ENCODE measurements at places on chromosomes 6 and 20.

GRCh38 chr6:13164291-13164690 lies 164.0 kb downstream of the TBC1D7 start:
- DNase-seq = no peak

- DNase-seq = no peak
Measured at GRCh38 chr20:992801-993535, 9.1 kb downstream of the RSPO4 start.

GRCh38 chr6:107418118-107418517 lies 41.2 kb downstream of the PDSS2 start:
- DNase-seq = no peak

GRCh38 chr20:57811374-57812020 lies 101.7 kb upstream of the PMEPA1 start:
- DNase-seq = no peak

- no peak for DNase-seq
Measured at GRCh38 chr6:115747719-115748118, 313.0 kb downstream of the FRK start.

- DNase-seq = no peak
Measured at GRCh38 chr20:4435225-4435624, 286.5 kb upstream of the PRND start.

DNA sequence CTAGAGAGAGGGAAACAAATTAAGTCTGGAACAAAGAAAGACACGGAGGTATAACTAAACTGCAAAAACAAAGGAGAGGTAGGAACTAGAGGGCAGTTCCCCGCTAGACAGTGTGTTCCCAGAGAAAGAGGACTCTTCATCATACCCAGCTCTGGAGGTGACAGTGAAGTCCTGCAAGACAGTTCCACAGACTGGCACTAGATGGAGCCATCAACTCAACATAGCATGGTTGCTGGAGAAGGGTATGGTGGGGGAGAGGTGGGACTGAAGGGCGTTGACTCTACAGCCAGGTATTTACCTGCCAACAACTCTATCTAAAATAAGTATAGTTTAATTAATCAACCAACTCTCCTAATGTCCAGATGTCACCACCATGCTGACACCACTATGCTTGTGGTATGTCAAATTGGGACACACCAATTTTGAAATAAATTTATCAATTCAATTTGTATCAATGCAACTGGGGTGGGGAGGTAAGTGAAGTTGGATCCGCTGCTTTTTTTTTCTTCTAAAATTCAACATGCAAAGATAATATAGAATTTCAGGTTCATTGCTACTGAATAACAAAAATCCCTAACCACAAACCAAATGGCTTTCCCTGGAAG lies 9.7 kb downstream of the BACH2 start:
- DNase-seq = peak; percentile 70

DNA sequence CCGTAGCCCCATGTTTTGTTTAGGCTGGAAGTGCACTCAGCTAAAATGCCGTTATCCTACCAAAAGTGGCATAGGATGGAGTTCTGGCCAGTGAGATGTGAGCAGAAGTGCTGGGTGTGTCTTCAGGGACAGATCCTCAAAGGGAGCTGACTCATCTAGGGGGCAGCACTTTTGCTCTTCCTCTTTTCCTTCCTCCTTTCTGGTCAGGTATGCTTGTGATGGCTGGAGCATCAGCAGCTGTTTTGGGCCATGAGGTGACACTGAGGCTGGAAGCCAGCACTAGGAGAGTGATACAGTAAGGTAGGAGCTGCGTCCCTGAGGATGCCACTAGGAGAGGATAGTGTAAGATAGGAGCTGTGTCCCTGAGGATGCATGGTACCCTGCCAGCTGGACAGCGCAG lies 4.6 kb upstream of the OSBPL2 start:
- DNase-seq = no peak

GRCh38 chr6:105400501-105400900 lies 2.4 kb downstream of the PREP start:
- no peak for DNase-seq

DNA sequence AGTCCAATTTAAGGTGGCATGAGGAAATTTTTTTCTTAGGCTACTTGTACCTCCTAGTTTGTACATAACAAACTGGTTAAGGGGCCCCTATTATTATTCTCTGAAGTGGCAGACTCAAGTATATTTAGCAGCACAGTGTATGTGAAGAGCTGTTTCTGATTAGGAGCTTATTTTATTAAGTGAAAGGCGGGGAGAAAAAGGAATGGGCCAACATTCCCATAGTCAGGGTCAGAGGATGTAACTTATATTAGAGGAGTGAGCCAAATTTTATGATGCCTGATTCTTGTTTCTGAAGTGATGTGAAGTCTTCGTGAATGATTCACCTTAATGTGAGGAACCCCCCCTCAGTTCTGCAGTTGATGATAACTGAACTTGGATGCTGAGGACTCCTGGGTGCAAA lies 2.8 kb downstream of the HECA start:
- DNase-seq = no peak

DNA sequence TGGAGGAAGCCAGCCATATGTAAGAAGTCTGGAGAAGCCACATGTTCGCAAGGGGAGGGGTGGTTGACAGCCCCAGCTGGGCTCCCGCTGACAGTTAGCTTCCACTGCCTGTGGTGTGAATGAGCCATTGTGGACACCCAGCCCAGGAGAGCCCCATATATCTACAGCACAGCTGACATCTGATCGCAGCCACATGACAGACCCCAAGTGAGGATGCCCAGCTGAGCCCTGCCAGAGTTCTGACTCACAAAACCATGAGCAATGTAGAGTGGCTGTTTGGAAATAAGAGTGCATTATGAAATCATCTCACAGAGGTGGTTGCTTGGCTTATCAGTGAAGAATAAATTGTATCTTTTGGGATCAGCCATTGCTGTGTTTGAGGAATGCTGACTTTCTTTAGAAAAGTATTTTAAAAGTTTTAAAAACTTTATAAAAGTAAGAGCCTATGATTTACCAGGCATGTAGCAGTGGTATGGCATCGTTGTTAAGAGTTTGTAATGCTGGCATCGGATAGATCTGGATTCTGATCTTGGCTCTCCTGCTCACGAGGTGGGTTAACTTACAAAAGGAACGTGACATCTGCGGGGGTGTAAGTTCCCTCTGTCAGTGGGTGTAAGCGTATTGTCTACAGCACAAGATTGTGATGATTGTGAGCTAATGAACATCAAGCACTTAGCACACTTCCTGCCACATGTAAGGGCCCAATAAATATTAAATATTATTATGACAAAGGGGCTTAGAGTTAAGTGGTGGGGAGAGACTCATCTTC lies 24.1 kb downstream of the CFAP61 start:
- no peak for DNase-seq

DNA sequence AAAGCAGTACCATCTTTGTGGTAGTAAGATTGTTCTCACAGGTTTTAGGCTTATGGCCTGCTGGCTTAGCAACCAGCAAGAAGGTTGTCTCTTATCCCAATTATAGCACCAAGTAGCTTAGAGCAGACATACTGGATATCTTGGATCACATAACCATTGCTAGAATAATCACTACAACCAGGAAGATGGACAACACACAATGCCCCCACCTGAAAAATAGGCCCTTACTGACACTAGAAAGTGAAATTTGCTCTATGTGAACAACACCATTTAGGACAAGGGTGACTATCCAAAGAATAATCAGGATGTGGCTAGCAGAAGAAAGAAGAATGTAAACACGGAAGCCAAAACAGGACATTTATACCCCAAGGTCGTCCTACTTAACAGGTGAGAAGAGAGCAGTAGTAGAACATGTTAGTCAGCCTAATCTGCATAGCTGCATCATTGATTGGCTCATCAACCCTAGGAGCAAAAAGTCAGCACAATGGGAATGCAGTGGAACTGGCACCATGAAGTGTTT lies 172.7 kb upstream of the MARCKS start:
- DNase-seq = no peak

- no peak for DNase-seq
Measured at GRCh38 chr6:46730921-46731461, 4.2 kb downstream of the PLA2G7 start.

DNA sequence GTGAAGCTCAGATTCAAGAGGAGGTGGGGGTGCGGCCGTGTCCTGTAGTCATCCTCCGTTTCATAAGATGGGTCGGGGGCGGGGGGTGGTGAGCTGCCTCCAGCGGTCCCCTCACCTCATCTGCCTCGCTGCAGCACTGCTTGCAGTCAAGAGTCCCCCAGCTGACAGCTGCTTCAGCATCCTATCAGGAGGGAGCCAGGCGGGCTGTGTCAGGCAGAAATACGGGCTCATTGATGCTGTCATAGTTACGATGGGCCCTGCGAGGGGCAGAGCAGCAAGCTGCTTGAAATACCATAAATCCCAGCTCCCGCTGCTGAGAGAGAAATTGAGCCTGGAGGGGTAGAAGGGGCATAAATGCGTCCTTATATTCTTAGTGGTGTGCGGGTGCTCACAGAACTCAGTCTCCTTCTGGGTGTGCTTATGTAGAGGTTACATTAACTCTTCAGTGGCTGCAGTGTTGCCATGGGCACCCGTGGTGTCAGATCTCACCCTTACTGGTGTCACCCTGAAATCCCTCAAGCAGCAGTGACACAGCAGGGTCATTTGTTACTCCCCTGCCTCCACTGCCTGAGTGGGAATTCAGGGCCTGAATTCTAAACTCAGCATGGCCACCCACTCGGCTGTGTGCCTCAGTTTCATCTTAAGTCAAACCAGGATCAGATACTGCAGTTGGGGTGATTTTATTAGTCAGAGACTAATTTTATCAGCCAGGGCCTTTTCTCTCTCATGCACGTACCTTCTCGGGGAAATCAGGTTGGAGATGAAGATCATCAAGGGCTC lies 21.8 kb downstream of the CCDC167 start:
- no peak for DNase-seq

DNA sequence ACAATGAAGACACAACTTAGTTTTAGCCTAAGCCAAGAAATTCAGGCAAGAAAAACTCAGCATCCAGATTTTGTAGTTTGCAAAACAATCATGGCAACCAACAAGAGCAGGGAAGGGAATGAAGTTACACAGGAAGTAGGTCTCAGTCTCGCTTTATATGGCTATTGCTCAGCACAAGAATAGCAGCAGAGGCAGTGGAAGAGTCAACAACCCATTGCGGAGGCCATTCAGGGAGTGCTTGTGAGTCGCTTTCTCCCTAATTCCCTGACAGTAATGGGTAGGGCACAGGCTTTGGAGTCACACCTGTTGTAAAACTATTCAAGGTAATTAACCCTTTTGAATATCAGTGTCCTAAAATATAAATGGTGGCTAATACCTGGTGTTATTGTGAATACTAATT lies 238.5 kb downstream of the HDGFL1 start:
- no peak for DNase-seq

GRCh38 chr6:124881898-124882578 lies 80.2 kb upstream of the RNF217 start:
- no peak for DNase-seq

- DNase-seq = no peak
Measured at GRCh38 chr6:87741001-87741650, 39.1 kb upstream of the AKIRIN2 start.

DNA sequence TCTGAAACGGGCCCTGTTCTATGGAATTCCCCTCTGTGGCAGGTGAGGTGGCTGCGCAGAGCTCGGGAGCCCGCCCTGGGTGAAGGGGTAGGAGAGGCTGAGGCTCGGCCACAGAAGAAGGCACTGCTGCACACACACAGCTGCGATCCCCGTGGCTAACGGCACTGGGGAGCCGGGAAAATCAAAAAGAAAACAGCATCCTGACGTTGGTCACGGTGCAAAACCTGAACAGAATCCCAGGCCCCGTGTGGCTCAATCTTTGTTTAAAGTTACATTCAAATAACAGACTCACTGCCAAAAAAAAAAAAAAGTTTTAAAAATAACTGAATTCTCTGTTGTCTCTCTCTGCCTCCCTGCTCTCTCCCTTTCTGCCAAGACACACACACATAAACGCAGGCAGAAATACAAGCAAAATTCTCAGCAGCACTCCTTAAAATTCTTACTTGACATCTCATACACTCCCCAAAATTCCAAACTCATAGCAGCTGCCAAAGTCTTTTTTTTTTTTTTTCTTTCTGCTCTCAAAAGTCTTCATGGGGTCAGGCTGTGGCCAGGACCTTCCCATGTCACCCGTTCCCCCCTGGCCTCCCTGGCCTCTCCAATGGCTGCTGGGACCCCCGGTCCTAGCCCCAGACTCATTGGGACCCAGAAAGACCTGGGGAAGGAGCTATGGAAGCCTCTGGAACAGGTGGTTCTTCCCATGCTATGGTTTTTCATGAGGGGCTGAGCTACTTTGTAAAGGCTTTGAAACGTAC lies 248.8 kb downstream of the TTLL2 start:
- no peak for DNase-seq

DNA sequence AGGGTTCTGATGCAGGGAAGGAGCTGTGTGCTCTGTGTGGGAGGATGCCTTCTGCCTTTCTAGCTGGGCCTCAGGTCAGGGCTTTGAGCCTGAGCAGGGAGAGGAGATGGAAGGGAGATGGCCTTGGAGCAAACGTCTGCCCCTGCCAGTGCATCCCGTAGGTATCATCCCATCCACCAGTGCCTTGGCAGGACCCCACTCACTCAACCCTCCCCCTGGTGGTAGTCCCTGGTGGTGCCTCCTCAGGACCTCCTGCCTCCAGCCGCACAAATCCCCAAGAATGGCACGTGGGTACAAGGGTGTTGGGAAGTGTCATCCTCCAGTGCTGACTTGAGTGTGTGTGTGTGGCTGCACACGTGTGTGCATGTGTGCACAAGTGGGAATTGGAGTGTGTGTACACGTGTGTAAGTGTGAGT lies 23.1 kb upstream of the MICB start:
- DNase-seq = no peak

DNA sequence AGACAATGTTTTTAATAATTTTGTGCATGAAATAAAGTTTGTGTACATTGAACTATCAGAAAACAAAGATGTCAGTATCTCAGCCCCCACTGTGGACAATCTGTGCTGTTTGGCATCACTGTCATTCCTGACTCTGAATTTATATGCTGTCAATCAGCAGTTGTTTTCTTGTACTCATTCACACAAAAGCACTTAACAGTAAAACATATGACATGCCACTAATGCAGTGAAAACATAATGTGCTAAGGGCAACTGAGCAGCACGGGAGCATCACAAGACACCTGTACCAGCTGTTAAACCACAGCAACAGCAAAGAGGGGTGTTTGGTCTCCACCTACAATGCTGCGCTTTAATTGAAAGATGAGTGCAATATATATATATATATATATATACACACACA lies 647.8 kb upstream of the SLC35B3 start:
- no peak for DNase-seq

- peak; percentile 45 for DNase-seq
Measured at GRCh38 chr6:137571854-137572253, 77.7 kb upstream of the OLIG3 start.

- DNase-seq = no peak
Measured at GRCh38 chr6:28657381-28657768, 131.7 kb downstream of the GPX5 start.

Data from activated naive CD8-positive, alpha-beta T cell treated with anti-CD3 and anti-CD28 coated beads for 36 hours (primary cell).